ENCODE measurements at places on chromosomes 12 and 14.

DNA sequence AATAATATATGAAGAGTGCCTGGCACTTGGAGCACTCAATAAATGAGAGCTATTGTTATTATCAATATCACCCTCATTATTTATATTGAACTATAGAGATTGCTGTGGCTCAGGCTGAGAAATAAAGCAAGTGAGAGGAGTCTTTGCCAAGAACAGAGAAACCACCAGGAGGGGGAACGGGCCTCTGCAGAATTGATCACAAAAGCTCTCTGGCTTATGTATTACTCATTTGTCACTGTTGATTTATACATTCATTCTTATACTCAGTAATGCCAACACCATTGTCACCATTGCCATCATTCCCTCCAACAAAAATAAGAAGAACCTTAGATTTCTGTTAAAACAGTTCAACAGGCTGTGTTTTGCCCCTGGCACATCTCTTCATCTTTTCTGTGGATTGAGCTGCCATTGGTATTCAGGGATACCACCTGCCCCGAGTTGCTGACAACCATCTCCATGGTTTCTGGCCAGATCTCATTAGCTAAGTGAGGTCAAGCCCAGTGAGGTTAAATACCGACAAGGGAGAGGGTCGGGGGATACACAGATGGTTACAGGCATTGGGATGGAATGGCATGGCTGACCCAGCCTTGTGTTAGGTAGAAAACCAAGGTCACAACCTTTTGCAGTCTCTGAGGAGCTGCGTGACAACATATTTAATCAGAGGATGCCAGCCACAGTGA, 21.8 kb upstream of the PCNX1 start:
- DNase-seq, result no peak

GRCh38 chr14:44530475-44530874, 23.4 kb upstream of the FSCB start:
- no peak for DNase-seq

- peak; percentile 44 for DNase-seq
These were observed at the start of gene GLS2 for GRCh38 chr12:56488041-56488955. GLS2 (minus strand) TSS chr12:56488161; CDS start chr12:56488118, 43 bp downstream.

GRCh38 chr14:81766321-81766915, 232.8 kb upstream of the SEL1L start:
- DNase-seq, result peak; percentile 43

GRCh38 chr12:111791507-111791906, 24.8 kb downstream of the ALDH2 start:
- no peak for DNase-seq

GRCh38 chr14:104421892-104422828, 157.4 kb upstream of the C14orf180 start:
- DNase-seq, result no peak

DNA sequence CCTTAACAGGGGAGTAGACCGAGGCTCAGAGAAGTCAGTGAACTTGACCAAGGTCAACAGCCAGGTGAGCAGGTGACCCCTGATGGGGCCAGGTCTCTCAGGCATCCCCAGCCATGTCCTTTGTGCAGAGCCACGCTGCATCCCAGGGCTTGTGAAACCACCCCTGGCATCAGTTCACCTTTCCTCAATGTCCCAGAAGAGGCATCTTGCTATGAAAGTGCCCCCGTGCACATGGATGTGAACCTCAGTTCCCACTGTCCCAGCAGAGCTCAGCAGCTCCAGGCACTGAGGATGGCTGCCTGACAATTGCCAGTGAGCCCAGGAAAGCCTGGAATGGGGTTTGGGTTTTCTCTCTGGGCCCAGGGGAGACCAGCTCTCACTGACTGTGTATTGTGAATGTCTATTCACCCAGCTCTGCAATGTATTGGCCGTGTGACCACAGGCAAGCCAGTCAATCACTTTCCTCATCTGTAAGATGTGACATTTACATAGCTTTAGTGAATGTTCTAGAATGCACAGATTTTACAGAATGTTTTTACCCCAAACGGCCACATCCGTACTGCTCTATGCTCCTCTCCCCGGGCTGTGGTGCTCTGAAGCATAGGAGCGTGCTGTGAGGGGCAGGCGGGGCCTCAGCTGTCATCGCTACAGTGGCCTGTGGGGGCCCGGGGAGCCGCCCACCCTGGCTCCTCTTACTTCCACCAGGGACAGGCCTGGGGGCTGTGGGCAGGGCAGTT, 4.9 kb downstream of the CACNA2D4 start:
- DNase-seq, result no peak

- DNase-seq, result no peak
These were observed 28.7 kb downstream of the CCDC59 start for GRCh38 chr12:82329508-82329907.

- DNase-seq, result no peak
These were observed 113.7 kb downstream of the RAD51B start for GRCh38 chr14:67933266-67933665.

GRCh38 chr14:64997108-64997794, 10.6 kb downstream of the FNTB start:
- no peak for DNase-seq

DNA sequence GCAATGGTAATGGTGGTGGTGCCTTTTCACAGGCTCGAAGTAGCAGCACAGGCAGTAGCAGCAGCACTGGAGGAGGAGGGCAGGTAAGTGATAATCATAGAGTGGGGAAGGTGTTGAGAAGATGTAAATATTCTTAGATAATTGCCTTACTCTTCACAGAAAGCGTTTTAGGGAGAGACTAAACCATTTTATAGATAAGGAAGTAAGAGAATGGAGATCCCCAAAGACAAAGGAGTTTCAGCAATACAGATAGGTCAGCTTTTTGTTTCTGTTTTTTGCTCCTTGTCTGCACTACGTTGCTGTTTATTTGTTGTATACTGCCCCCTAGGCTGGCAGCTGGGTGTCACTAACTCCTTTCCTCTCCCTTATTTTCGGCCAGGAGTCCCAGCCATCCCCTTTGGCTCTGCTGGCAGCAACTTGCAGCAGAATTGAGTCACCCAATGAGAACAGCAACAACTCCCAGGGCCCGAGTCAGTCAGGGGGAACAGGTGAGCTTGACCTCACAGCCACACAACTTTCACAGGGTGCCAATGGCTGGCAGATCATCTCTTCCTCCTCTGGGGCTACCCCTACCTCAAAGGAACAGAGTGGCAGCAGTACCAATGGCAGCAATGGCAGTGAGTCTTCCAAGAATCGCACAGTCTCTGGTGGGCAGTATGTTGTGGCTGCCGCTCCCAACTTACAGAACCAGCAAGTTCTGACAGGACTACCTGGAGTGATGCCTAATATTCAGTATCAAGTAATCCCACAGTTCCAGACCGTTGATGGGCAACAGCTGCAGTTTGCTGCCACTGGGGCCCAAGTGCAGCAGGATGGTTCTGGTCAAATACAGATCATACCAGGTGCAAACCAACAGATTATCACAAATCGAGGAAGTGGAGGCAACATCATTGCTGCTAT, 2.0 kb downstream of the SP1 start:
- peak; percentile 51 for DNase-seq

DNA sequence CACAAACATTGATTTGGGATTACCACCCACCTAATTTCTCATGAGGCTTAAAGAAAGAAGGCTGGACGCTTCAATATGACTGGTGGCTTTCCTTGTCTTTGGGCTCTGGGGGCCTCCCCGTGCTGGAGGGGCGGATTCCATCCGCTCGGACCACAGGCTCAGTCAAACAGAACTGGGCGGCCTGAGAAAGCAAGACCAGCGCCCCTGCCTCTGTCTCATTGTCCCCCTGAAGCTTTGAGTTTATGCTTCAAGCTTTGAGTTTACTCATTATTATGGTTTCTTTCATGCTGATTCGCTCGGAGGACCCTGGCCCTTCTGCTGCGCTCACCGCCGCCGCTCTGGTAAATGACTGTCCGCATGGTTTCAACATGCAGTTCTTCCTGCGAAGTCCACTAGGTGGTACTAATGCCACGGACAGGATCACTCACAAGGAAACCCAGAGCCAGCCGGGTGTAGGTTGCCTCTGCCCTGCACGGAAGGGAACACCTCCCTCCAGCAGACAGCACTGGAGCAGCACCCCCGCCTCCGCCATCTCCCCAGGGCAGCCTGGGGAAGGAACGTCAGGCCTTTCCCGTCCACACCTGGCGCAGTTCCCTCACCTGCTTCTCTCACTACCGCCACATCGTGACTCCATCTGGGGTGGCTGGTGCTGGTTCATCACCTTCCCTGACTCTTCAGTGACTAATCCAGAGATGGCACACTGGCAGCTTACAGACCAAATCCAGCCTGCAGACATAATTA, 13.2 kb upstream of the TIGAR start:
- peak; percentile 38 for DNase-seq

DNA sequence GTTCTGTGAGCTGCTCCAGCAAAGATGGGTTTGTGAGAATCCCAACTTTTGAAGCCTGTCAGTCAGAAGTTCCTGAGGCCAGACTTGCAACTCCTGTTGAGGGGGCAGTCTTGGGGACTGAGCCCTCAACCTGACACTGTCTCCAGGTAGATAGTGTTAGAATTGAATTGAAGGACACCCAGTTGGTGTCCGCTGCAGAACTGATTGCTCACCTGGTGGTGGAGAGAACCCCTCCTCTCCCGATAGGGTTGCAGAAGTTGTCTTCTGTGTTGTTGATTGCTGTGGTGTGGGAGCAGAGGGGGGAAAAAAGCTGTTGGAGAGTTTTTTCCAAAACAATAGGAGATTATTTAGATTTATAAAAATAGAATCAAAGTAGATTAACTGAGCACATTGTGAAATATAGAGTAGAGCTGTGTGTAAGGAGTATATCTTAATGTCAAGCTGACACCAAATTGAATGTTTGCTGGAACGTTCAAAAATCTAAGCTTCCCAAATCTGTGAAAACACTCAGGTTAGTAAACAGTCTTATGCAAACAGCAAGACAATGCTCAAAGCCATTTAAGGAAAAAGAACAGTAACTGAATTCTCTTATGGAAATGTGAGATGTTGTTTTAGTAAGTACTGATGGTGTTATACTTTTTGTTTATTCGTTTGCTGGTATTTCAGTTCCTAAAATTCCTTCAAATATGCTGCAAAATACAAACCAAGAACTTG, 18.6 kb downstream of the HIF1A start:
- DNase-seq, result no peak

- no peak for DNase-seq
These were observed 126.5 kb upstream of the NTF3 start for GRCh38 chr12:5305425-5305824.

DNA sequence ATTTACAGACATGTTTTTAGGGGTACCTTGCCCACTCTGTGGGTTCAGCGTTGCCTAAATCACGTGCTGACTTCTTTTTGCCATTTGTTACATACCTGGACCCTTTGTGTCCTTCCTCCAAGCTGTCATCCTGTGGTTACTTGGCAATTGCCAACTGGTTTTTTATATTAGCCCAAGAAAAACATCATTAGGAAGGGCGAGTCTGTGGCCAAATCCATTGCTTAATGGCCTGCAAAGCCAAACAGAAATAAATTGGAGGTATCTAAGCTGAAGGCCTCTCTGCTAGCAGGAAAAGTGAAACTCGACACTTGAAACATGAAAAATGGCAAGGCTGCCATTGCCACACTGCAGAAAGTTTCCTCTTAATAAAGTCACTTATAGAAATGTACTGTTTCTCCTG, 190.4 kb downstream of the NUAK1 start:
- no peak for DNase-seq

DNA sequence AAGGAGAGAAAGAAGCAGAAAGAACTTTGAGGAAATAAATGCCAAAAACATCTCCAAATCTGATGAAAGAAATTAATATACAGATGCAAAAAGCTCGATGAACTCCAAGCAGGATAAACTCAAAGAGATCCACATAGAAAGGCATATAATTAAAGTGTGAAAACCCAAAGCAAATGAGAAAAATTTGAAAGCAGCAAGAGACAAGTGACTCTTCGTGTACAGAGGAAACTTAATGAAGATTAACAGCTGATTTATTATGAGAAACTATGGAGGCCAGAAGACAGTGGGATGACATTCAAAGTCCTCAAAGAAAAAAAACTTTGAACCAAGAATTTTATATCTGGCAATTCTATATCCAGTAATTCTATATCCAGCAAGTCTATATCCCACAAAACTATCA, 163.0 kb upstream of the TMCC3 start:
- no peak for DNase-seq

- no peak for DNase-seq
These were observed 539.7 kb downstream of the SNAPC1 start for GRCh38 chr14:62301911-62302310.

DNA sequence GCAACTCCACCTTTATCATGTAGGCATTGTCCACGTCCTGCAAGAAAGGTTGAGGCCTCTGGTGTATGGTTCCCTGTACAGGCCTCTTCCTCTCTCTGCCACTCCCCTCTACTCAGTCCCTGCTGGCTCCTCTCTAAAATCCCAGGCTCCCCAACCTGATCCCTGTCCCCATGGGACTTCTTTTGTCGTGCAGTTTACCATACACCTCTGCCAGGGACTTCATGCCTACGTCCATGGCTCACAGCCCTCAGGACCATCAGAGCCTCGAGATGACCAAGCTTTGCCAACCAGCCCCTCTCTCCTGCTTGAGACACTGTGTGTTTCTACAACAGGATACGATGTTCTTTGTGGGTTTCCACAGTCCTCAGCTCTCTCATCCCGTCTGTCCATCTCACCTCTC, 2.9 kb downstream of the KRT2 start:
- DNase-seq, result no peak

DNA sequence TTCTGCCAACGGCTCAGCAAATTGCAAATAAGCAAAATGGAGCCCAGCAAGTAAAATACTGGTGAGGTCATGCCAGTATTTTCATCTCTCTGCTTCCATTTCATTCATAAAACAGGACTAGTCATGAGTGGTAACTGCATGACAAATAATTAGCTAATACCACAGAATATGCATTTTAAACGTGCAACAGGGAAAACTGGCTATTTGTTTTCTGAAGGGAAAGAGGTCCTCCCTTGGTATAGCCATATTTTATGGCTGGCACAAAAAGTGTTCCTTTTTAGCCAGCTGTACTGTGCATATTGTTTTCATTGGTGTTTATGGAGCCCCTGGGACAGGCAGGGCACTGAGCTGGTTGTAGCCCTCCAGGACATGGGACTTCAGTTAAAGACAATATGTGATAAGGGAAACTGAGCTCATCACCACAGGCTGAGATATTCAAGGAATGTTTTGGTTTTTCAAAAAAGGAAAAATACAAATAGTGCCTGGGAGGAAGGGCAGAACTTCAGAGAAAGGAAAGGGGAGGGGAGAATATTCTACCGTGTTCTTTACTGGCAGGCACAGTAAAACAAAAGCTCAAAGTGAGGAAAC, 26.1 kb upstream of the FOXN3 start:
- DNase-seq, result no peak

GRCh38 chr14:37565550-37565949, 29.5 kb downstream of the FOXA1 start:
- DNase-seq, result no peak

GRCh38 chr12:82690006-82690405, 3.3 kb downstream of the TMTC2 start:
- DNase-seq, result no peak

- no peak for DNase-seq
These were observed 80.8 kb downstream of the DACT1 start for GRCh38 chr14:58718226-58719205.

All from foreskin melanocyte (primary cell).